Stimulated activated CD8-positive, alpha-beta memory T cell treated with anti-CD3 and anti-CD28 coated beads, Interleukin-4, amount 100 ng/mL, for 1 hour (primary cell): ENCODE measurements at places on chromosomes 6 and 20.

DNA sequence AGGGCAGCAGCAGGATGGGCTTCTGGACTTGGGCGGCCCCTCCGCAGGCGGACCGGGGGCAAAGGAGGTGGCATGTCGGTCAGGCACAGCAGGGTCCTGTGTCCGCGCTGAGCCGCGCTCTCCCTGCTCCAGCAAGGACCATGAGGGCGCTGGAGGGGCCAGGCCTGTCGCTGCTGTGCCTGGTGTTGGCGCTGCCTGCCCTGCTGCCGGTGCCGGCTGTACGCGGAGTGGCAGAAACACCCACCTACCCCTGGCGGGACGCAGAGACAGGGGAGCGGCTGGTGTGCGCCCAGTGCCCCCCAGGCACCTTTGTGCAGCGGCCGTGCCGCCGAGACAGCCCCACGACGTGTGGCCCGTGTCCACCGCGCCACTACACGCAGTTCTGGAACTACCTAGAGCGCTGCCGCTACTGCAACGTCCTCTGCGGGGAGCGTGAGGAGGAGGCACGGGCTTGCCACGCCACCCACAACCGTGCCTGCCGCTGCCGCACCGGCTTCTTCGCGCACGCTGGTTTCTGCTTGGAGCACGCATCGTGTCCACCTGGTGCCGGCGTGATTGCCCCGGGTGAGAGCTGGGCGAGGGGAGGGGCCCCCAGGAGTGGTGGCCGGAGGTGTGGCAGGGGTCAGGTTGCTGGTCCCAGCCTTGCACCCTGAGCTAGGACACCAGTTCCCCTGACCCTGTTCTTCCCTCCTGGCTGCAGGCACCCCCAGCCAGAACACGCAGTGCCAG is at the start of gene TNFRSF6B:
TSS of gene TNFRSF6B (plus strand) at position 25 of the 729 bp plus-strand sequence. CDS start at position 141, 116 bp downstream.
- DNase-seq = no peak

DNA sequence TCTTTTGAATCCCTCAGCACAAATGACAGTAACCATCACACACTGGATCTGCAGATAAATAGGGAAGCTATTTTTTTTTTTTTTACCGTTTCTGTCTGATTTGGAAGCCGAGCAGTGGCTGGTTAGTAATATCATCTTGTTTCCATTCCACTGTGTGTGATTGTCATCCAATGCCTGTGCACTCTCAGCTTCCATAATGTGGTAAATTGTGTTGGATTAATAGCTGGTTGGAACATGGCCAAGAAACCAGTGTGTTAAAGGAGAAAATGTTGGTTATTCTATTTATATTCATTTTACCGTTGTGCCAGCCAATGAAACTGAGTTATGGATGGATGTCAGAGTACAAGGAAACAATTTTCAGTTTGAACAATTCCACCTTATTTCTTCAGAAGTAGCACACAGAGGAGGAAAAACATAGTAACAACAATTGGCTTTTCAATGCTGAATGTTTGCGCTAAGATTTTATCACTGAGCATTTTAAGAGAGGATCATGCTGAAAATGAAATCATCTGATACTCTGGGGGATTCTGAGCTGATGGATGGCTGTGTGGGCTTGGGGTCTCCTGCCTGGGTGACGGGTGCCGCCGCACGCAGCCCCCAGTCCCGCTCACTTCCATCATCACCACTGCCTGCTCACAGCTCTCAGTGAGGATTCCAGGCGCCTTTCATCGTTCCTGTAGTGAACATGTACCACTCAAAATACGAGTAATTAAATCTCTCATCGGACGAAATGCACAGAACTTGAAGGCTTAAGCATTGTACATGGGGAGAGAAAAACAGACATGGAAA is 40.7 kb upstream of the EXOC2 start:
- no peak for DNase-seq

DNA sequence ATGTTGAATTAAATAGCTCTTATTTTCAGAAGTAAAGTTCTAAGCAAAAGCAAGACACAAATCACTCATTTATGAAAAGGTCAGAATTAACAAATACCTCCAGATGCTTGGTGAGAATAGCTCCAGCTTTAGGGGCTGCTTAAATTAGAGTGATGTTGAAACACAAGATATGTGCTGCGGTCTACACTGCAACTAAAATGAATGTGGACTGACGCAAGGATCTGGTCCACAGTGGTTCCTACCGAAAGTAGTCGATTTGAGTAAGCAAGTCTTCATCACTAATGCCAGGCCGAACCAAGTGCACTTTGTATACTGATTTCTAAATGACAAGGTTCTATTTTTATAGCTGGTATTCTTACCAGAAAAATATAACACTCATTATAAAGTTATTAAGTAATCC is 96.3 kb downstream of the PRDM1 start:
- DNase-seq = no peak

- no peak for DNase-seq
Observed at GRCh38 chr6:211871-212497, 80.3 kb upstream of the DUSP22 start.

DNA sequence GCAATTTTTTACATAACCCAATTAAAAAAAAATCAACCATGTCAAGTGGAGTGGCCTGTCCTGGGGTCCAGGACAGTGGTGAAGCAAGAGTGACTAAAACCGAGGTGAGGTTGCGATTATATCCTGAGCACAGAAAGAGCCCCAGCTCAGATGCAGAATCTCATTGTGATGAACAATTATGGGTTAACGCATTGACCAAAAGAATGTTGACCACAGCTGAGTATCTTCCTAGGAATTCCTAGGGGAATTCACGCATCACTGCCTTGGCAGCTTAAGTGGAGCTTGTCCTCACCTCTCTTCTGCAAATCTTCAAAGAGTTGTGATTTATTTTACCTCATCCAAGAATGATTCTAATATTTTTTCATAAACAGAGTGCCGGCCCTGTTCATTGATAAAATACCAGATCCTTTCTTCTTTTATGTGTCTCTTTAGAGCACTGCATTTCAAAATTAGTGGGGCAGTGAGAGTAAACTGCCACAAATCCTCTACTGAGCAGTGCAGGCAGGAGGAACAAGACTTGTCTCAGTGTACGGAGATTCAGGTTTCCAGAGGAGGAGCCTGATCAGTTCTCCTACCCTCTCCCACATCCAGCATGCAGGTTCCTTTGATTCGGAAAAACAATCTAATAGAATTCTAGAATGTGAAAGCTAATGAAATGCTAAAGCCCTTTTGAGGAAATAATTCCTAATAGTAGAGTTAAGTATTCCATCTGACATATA is 60.1 kb upstream of the ZNF184 start:
- no peak for DNase-seq
